ENCODE measurements at places on chromosomes 12 and 14. TPM values are rescaled to one million over a fixed set of nuclear protein-coding genes. Genes with fewer than 3 reads are reported as not detected.

The ENDOU gene
- total RNA-seq, result not detected

The GPR162 gene
- total RNA-seq, result 1.3 TPM

The PDE3A gene
- 11.8 TPM for total RNA-seq

The AKAP6 gene
- total RNA-seq, result 3.9 TPM

GRCh38 chr12:120115692-120116440 is 687 bp downstream of the RAB35 start:
- H3K36me3 ChIP-seq, result no peaks in the 10 kb centered on the region
- H3K4me1 ChIP-seq, result peaks cover 39% of the 10 kb centered on the region
- no peaks in the 10 kb centered on the region for H3K27me3 ChIP-seq
- no peak for DNase-seq

DNA sequence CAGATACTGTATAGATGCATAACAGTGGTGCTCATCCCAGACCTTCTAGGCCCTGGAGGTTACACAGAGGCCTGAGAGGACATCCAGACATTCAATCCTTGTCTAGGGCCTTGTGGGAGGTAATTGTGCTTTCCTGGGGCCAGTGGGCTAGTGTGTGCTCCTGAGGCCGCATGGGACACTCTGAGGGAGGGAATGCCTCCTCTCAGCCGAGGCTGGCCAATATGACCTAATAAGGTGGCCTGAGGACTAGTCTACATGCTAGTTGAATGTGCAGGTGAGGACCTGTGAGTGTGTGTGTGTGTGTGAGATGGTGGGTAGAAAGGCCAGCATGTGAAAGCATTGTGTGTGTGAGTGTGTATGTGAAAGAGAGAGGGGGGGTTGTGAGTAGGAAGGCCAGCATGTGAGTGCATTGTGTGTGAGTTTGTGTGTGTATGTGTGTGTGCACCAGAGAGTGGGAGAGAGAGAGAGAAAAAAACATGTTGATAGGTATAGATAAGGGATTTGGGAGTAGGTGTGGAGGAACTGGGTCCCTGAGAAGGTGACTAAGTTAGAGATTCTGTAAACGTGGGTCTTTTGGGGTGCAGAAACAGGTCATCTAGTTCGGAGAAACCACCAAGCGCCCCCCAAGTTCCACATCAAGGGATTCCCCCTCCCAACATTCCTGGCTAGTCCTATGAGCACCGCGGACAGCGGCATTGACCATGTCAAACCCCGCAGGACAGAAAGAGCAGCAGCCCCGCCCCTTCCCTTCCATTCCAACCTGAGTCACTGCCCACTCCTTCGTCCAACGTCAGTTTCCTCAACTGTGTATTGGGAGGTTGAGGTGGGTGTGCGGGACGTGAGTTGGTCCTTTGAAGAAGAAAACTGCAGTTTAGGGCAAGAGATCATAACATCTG is 9.7 kb upstream of the KRT81 start:
- H3K4me3 ChIP-seq, result no peak overlapping the region
- DNase-seq, result no peak
- no peaks in the 10 kb centered on the region for H3K27me3 ChIP-seq
- H3K27ac ChIP-seq, result no peak overlapping the region

All from tibial nerve (tissue), 4 donors.